ENCODE measurements at places on chromosomes 4 and X.

DNA sequence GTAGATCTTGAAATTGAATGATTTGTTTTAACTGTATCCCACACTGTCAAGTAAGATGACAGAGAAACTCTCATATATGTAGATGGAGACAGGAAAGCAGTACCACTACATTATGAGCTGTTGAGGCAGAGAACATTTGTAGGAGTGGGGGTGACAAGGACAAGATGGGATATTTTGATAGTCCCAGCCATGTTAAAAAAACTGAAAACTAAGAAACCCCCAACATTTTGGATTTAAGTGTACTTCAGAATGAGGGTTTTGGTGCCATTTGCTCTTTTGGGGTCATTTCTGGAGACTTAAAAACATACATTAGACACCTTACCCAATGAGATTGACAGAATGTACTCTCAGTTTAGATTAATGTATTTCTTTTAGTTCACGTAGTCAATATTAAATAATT is 149.9 kb upstream of the SLC4A4 start:
- DNase-seq = no peak

DNA sequence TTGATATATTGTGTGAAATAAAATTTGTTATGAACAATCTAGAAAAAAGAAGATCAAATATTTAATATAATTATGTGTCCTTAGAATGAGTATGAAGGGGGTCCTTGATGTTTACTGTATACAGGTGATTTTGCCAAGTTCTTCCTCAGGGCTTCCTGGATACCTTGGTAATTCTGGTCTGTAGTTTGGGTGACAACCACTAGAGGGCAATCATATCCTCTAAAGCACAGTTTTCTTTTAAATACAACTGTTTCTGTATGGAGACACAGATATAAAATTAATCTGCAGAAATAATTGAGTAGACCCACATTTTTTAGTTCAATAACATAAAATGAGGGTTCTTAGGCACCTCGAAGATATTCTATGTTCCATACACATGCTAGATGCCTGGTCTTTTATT is 157.7 kb downstream of the SPANXN1 start:
- no peak for DNase-seq

DNA sequence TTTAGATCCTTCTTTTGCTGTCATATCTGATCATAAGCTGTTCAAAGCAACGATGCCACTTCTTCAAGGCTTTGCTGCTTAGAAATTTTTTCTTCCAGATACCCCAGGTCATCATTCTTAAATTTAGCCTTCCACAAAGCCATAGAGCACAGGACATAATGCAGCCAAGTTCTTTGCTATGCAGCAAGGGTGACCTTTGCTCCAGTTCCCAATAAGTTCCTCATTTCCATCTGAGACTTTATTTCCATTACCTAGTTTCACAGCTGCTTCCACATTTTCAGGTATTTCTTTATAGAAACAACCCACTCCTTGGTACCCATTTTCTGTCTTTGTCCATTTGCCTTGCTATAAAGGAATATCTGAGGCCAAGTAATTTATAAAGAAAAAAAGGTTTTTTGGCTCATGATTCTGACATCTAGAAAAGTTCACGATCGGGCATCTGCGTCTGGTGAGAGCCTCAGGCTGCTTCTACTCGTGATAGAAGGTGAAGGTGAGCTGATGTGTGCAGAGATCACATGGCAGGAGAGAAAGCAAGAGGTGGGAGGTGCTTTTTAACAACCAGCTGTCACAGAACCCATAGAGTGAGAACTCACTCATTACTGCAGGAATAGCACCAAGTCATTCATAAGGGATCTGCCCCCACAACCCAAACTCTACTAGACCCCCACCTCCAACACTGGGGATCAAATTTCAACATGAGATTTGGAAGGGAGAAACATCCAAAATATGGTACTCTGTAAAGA is 11.8 kb upstream of the TASL start:
- no peak for DNase-seq

DNA sequence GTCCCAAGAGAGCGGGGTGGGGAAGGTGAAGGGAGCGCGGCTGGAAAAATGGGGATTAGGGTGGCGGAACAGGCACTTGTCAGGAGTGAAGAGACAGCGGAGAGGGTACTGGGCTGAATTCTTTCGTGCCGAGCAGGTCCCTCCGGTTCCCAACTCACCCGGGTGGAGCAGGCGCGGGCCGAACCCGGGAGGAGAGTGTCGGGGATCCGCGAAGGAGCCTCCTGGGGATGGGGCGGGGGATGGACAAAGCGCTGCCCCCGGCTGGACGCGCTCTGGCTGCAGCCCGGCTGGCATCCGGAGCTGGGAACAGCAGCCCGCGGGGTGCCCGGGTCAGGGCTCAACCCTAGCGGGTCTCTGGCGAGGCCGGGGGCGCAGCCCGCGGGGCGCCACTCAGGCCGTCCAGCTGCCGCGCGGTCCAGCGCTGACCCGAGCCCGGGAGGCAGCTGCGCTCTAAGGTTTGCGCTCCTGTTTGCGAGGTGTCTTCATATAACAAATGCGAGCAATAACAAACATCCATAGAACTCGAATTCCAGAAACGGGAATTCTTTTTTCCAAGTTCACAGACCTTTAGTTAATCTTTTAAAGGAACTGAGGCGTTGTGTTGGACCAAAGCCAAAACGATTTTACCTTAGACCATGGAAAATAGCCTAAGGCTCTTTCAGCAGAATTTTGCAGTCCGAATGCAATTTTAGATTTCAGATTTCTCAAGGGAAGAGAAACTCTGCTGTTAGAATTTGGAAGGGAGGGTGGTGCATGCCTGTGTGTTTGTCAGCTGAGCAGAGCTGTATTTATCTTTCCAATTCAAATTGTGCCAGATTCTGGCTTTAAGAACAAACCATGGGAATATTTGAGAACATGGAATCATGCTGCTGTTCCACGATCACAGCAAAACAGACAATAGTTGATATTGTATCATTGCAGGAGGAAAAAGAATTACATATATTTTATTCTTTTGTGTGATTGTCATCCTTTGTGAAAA is 744 bp downstream of the NPY5R start:
- no peak for DNase-seq

- no peak for DNase-seq
These were observed 1.9 kb downstream of the EVC start for GRCh38 chr4:5712931-5713330.

DNA sequence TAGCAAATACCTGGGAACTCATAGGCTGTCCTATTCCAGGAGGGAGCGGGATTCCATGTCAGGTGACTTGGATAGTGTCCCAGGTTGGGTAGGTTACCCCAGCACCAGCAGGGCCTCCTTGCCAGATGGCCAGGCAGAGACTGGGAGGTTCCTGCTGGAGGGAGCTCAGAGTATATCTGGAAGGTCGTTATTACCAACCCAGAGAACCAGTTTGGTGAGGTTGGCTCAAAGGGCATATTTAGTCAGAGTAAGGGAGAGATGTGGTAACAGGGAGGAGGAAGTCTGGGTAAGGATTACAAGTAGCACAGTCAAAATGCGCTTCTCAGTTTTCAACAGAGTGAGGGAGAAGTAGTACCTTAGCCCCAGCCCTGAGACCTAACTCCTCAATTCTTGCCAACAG is 53.3 kb upstream of the LNX1 start:
- DNase-seq = no peak

DNA sequence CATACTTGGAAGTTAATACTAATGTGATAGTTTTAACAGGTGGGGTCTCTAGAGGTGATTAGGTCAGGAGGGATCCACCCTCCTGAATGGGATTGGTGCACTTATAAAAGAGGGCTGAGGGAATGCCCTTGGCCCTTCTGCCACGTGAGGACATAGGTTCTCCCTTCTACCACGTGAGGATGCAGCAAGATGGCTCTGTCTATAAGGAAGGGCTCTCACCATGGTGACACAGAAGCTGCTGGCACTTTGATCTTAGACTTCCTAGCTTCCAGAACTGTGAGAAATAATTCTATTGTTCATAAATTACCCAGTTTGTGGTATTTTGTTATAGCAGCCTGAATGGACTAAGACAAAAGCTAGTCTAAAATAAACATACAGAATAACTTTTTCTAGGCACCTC is 1.0 kb downstream of the AADAT start:
- DNase-seq = no peak

- DNase-seq = no peak
These were observed 7.8 kb downstream of the CASP3 start for GRCh38 chr4:184641451-184641850.

DNA sequence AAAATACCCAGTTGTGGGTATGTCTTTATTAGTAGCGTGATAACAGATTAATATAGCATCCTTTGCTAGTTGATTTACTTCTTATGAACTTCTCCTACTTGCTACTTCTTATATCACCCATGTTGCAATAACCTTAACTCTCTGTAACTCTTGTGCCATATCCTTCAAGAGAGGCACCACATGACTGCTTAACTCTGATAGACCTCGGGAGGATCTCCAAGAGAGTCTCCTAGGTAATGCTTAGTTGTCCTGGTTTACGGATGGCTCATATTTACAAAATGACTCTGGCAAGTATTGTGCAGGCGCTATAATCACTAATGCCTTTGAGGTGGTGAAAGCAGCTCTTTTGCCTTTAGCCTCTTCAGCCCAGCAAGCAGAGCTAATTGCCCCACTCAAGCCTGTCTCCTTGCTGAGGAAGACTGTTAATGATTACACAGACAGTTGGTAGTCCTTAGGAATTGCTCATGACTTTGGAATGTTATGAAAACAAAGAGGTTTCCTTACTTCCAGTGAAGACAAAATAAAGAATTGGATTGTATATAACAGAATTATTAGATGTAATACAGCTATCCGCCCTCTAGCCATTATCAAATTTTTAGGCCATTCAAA is 1305.8 kb downstream of the PCDH7 start:
- no peak for DNase-seq

DNA sequence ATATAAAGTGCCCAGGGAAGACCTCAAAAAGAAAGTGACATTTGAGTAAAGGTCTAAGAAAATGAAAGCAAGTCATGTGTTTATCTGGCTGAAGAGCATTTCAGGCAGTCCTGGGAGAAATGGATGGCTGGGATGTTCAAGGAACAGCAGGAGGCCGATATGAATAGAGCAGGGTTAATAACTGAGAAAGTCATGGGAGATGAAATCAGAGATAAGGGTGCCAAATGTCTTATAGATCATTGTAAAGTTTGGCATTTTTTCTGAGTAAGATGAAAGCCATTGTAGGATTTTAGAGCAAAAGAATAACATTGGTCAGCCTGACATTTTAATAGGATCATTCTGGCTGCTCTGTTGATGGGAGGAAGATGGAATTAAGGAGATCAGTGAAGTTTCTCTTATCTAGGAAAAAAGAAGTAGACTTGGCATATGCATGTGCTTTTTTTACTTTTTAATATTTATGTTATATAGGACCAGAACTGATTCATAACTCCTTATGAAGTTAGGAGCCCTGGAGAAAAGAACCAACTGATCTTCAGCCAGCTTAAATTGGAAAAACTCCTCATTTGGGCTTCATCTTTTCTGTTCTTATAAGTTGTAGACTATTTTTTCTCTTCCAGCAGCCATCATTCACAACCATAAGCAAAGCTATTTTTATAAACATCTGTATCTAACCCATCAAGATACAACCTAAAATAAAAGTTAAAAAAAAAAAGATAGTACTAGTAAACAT is 18.6 kb downstream of the AIMP1 start:
- DNase-seq = no peak

Measured in activated CD4-positive, alpha-beta T cell treated with anti-CD3 and anti-CD28 coated beads for 48 hours (primary cell).